Karpas-422 (cell line): ENCODE measurements at places on chromosomes 5 and 9. TPM values are rescaled to one million over a fixed set of nuclear protein-coding genes. Genes with fewer than 3 reads are reported as not detected.

DNA sequence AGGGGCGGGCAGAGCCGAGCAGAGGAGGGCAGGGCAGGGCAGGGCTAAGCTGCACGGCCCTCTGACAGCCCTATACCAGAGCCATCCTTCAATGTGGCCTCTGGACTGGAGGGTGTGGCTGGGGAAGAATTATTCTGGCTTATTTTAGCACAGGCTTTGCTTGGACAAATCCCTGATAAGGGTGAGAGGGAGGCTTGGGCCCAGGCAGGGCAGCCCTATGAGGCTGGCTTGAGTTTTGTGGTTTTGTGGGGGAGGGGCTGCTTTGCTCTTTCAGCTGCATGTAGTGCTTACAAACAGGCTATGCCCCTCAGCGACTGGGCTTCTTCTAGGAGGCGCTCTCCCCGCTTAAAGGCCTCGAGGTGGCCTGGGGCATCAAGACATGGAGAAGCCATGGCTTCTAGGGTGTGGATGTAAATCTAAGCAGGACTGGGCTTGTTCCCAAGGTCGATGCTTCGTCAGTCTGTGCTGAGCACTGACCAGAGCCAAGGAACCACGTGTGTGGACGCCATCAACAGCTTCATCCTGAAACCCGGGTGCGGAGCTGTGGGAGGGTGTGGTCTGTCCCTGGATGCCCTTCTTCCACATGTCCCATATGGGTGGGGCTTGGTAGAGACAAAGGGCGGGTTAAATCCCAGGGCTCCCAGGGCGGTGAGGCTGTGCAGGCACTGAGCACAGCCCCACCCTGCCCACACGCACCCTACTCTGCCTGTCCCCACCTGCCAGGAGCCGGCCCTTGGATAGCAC, 45.7 kb upstream of the IPPK start:
- H3K36me3 ChIP-seq = peaks cover 25% of the 10 kb centered on the region
- no peak overlapping the region for H3K4me3 ChIP-seq
- no peak for DNase-seq
- H3K27me3 ChIP-seq = no peaks in the 10 kb centered on the region

DNA sequence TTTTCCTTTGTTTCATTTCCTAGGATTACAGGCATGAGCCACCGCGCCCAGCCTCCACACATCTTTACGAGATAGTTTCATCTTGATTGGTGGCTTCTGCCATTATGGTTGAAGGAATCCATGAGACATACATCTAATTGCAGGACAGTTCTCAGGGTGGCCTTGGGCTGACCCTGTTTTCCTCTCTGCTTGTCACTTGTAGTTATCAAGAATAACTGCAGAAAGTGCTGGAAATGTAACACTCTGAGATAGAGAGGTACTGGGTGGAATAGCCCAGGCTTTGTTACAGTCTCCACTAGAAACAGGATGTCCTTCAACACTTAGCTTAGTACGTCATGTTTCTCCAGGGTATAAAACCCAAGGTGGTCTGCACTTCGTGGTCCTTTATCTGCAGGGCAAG, 10.7 kb downstream of the UGT3A2 start:
- no peaks in the 10 kb centered on the region for H3K27me3 ChIP-seq
- H3K4me3 ChIP-seq = no peak overlapping the region
- no peak for DNase-seq

- no peaks in the 10 kb centered on the region for H3K36me3 ChIP-seq
- no peak for DNase-seq
- H3K4me1 ChIP-seq = no peaks in the 10 kb centered on the region
- no peak overlapping the region for H3K4me3 ChIP-seq
These were observed 655.8 kb upstream of the SEMA6A start for GRCh38 chr5:117230375-117230774.

GRCh38 chr9:71743217-71743705, 25.1 kb downstream of the CEMIP2 start:
- H3K36me3 ChIP-seq = no peaks in the 10 kb centered on the region
- no peak overlapping the region for H3K4me3 ChIP-seq
- no peak overlapping the region for H3K27ac ChIP-seq
- no peaks in the 10 kb centered on the region for H3K4me1 ChIP-seq
- no peaks in the 10 kb centered on the region for H3K27me3 ChIP-seq

DNA sequence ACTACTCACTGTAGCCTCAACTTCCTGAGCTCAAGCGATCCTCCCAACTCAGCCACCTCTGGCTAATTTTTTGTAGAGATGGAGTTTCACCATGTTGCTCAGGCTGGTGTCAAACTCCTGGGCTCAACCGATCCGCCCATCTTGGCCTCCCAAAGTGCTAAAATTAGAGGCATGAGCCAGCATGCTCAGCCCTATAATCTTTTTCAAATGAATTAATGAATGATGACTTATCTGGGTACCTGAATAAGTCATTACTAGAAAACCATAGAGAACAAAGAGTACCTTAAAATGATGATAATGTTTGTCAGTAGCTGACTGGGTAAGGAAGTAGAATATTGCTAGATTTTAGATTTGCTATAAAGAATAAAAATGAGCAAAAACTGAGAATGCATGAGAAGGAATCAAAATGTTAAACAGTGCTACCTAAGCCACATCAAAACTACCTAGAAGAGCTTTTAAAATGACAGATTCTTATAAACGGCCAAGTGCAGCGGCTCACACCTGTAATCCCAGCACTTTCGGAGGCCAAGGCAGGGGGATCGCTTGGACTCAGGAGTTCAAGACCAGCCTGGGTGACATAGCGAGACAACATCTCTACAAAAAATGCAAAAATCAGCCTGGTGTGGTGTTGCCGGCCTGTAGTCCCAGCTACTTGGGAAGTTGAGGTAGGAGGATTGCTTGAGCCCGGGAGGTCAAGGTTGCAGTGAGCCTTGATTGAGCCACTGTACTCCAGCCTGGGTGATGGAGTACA, 13.6 kb downstream of the FNBP1 start:
- peaks cover 7% of the 10 kb centered on the region; the same call in 1 of the 2 replicates for H3K36me3 ChIP-seq
- H3K4me3 ChIP-seq = no peak overlapping the region
- no peak for DNase-seq
- peaks cover 73% of the 10 kb centered on the region for H3K4me1 ChIP-seq

DNA sequence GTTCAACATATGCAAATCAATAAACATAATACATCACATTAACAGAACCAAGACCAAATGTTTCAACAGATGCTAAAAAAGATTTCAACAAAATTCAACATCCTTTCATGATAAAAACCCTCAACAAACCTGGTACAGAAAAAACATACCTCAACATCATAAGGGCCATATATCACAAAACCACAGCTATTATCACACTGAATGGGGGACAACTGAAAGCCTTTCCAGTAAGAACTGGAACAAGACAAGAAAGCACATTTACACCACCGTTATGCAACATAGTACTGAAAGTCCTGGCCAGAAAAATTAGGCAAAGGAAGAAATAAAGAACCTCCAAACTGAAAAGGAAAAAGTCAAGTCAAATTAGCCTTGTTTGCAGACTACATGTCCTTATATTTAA, 93.6 kb downstream of the DTWD2 start:
- H3K4me1 ChIP-seq = peaks cover 3% of the 10 kb centered on the region
- no peaks in the 10 kb centered on the region for H3K36me3 ChIP-seq
- H3K27ac ChIP-seq = no peak overlapping the region
- H3K27me3 ChIP-seq = no peaks in the 10 kb centered on the region
- H3K4me3 ChIP-seq = no peak overlapping the region

DNA sequence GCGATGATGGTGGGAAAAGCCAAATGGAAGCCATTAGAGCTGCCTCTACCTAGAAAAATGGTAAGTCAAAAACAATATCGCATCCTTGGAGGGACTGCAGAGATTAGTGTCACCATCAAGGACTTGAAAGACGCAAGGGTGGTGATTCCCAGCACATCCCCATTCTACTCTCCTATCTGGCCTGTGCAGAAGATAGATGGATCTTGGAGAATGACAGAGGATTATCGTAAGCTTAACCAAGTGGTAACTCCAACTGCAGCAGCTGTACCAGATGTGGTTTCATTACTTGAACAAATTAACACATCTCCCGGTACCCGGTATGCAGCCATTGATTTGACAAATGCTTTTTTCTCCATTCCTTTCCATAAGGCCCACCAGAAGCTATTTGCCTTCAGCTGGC, 23.8 kb downstream of the ERP44 start:
- H3K27ac ChIP-seq = no peak overlapping the region
- DNase-seq = no peak
- no peaks in the 10 kb centered on the region for H3K36me3 ChIP-seq
- no peak overlapping the region for H3K4me3 ChIP-seq
- no peaks in the 10 kb centered on the region for H3K27me3 ChIP-seq

- peaks cover 15% of the 10 kb centered on the region for H3K4me1 ChIP-seq
- no peak overlapping the region for H3K4me3 ChIP-seq
- DNase-seq = no peak
- no peaks in the 10 kb centered on the region for H3K27me3 ChIP-seq
These were observed 14.2 kb downstream of the NANS start for GRCh38 chr9:98070704-98071103.

DNA sequence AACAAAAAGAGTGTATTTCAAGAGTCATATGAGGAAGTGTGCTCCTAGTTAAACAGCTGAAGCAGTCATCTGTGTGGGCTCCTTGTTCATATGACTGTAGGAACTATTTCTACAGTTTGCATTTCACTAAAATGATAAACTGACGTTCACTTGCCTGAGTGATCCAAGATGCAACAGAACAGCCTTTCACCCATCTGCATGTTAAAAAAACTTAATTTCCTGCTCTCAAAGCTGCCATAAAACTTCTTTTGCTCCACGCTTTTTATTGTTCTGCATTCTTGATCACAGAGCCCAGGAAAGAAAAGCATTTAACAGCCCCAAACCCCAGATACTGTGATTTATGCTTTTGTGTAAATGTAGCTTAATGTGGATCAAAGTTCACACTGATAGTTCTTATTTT, 43.9 kb downstream of the ZNF608 start:
- H3K4me3 ChIP-seq = peak overlapping the region; percentile 22
- H3K4me1 ChIP-seq = peaks cover 68% of the 10 kb centered on the region
- no peaks in the 10 kb centered on the region for H3K36me3 ChIP-seq
- H3K27ac ChIP-seq = peak overlapping the region; percentile 95

GRCh38 chr9:121652021-121652837, 795 bp downstream of the DAB2IP start:
- H3K36me3 ChIP-seq = no peaks in the 10 kb centered on the region
- H3K27ac ChIP-seq = no peak overlapping the region
- DNase-seq = no peak
- no peak overlapping the region for H3K4me3 ChIP-seq

DNA sequence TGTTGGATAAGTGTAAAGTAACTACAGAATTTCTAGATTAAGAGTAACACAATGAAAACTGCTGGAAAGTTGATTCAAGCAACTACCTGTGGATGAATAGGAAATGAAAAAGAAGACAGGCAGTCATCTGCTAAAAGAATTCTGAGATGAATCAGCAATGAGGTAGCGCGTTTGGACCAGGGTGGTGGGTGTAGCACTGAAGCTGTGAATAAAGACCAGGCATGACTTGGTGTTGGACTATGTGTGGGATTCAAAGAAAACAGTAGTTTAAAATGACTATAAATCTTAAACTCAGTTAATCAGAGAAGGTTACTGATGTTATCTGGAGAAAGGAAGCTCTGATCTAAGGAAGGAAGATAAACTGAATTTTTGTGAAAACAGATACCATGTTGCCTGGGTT, 159.8 kb downstream of the FBN2 start:
- H3K36me3 ChIP-seq = no peaks in the 10 kb centered on the region
- no peaks in the 10 kb centered on the region for H3K4me1 ChIP-seq
- no peak overlapping the region for H3K4me3 ChIP-seq
- DNase-seq = no peak

- DNase-seq = no peak
- H3K27me3 ChIP-seq = no peaks in the 10 kb centered on the region
- no peaks in the 10 kb centered on the region for H3K36me3 ChIP-seq
These were observed 91.7 kb downstream of the HRH2 start for GRCh38 chr5:175749591-175749990.

- no peaks in the 10 kb centered on the region for H3K4me1 ChIP-seq
- no peaks in the 10 kb centered on the region for H3K36me3 ChIP-seq
These were observed 20.1 kb upstream of the PFDN1 start for GRCh38 chr5:140322751-140323731.

DNA sequence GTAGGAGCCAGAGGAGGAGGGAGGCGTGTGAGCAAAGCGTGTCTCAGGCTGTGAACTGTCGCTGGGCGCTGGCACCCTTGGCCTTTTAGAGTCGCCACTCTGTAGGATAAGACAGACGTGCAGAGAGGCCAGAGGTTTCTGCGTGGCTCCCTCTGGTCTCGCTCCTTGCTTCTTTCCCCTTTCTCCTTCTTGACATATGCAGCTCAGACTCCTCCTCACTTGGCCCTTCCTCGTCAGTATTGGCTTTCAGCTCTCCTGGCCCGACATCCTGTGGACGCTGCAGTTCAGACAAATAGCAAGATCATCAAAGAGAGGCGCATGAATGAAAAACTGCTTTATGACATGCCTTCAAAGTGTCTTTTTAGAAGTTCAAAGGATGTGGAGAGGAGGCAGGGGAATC, 116.8 kb upstream of the SPRY4 start:
- no peaks in the 10 kb centered on the region for H3K27me3 ChIP-seq
- no peak overlapping the region for H3K27ac ChIP-seq
- peaks cover 19% of the 10 kb centered on the region for H3K4me1 ChIP-seq
- H3K4me3 ChIP-seq = no peak overlapping the region
- peak; percentile 16 for DNase-seq
- H3K36me3 ChIP-seq = no peaks in the 10 kb centered on the region

DNA sequence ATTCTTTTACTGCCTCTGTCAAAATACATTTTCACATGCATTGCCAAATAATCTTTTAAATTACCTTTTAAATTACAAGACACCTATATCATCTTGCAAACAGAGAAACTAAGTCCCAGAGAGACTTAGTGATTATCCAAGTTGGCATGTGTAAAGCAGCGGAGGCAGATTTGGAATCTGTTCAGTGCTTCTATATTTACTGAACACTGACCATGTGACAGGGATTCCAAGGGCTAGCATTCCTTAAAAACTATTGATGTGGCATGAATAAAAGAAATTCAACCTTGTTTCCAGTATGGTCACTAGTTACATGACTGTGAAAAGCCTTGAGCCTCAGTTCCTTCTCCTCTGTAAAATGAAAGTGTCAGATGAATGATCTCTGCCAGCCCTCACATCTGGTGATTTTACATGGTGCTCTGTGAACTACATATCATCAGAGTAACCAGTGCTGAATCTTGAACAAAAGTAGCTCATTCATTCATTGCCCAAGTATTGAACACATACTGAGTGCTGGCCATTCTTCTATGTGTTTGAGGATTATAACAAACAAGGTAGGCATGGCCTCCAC, 71.9 kb upstream of the PPP1R2B start:
- H3K36me3 ChIP-seq = no peaks in the 10 kb centered on the region
- H3K27ac ChIP-seq = no peak overlapping the region
- DNase-seq = no peak
- no peak overlapping the region for H3K4me3 ChIP-seq

Gene PCDHGA1
- 0.48 and 1.2 TPM in 2 replicates for total RNA-seq

Gene RNF145
- 68.7 and 113 TPM in 2 replicates for total RNA-seq

Gene GARIN3
- total RNA-seq = not detected in 2 replicates

Gene SLC2A6
- 10.6 and 32.0 TPM in 2 replicates for total RNA-seq

Gene ISL1
- total RNA-seq = not detected in 2 replicates
